Activated gamma-delta T cell treated with Interleukin-2 at 50 U/mL for 16 hours (primary cell): ENCODE measurements at places on chromosomes 5 and 9.

- DNase-seq, result peak; percentile 25
Measured at GRCh38 chr5:140261403-140262171, 41.3 kb downstream of the PFDN1 start.

DNA sequence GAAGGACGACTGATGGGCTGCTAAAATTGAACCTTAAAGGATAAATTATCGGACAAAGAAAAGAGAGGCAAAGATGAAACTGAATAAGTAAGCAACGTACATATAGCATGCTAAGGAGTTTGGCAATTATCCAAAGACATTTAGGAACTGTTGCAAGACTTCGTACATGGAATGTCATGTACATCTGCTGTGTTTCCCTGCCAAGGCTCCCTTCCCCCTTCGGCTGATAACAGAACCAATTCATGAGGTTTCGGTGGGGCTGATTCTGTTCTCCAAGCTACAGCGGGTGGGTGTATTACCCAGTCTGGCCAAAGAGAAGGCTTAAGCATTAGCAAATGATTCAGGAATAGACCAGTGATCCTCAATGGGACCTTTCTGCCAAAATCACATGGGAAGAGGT lies 190.9 kb upstream of the FREM1 start:
- no peak for DNase-seq

DNA sequence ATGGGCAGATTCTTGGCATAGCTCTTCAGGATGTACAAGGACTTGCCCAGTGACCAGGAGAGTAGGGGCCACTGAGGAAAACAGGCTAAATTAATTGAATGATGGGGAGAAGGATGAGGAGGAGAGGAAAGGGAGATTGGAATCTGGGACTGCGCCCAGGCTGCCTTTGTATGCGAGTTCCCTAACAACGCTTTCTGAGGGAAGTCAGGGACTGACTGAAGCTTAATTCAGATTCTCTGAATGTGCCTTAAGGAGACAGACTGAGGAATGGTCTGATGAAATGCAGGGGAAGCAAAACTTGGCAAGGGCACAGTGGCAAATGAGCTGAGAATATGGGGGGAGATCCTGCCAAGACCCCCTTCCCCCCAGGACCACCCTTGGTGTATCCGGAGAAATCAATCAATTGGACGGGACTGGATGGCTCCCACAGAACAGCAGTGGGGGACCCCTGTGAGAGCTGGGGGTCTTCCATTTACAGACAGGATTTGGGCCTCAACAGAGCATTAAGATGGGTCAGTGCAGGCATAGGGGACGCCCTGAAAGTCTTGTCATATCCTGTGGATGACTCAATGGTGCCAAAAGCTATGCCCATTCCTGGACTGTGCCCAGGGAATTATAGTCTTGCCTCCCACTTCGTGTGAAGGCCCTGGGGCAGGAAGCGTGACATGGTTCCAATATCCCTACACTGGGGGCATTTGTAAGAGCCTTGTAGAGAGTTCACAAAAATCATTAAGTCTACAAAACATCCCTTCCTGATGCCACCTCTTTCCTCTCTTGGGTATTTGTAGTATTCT lies 215.5 kb upstream of the TNC start:
- no peak for DNase-seq

DNA sequence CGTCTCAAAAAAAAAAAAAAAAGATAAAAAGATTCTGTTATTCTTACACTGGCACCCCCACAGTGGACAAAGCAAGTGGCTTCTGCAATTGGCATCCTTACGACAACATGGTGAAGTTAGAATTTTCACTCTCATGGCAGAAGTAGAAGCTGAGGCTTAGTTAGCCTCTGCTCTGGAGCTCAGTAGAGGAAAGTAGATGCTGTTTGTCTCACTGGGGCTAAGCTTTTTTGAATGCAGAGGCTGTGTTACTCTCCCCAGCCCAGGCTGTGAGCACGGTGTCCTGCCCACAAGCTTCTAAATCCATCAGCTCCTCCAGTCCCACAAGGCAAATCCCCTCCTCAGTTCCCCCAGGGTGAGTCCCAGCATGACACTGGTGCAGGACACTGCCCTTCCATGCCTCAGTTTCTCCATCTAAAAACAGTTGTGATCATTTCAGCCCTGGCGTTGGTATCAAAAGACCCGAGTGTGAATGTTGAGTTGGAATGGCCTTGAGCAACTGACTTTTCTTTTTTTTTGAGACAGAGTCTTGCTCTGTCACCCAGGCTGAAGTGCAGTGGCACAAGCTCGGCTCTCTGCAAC lies 22.6 kb upstream of the PHF19 start:
- no peak for DNase-seq

DNA sequence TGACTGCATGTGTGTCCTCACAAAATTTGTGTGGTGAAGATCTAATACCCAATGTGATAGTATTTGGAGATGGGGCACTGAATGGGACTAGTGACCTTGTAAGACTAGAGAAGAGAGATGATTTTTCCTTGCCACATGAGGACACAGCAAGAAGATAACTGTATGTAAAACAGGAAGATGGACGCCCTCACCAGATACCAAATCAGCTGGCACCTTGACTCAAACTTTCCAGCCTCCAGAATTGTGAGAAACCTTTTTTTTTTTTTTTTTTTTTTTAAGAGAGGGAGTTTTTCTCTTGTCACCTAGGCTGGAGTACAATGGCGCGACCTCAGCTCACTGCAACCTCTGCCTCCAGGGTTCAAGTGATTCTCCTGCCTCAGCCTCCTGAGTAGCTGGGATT lies 40.3 kb downstream of the UBTD2 start:
- no peak for DNase-seq
